ENCODE measurements at places on chromosomes 3 and 15.

GRCh38 chr3:52083556-52084087 is 27.3 kb upstream of the DUSP7 start:
- DNase-seq, result no peak

DNA sequence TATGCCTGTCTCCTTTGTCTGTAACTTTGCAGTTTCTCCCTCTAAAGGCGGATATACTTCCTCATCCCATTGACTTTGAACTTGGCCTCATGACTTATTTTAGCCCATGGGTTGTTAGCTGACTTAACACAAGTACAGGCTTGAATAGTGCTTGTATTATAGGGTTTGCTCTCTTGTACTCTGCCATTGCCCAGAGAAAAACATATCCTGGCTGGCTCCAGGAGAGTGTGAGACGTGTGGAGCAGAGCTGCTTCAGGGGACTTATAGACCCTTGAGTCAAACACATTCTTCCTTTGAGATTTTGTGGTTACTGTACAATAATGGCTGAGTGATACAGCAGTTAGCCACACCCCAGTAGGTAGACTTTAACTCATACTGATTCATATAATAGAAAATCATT is 124.0 kb downstream of the RAP2B start:
- DNase-seq, result no peak

GRCh38 chr3:22471557-22471956 is 720.5 kb upstream of the ZNF385D start:
- no peak for DNase-seq

GRCh38 chr3:30779686-30780287 is 114.7 kb downstream of the GADL1 start:
- DNase-seq, result peak; percentile 16

DNA sequence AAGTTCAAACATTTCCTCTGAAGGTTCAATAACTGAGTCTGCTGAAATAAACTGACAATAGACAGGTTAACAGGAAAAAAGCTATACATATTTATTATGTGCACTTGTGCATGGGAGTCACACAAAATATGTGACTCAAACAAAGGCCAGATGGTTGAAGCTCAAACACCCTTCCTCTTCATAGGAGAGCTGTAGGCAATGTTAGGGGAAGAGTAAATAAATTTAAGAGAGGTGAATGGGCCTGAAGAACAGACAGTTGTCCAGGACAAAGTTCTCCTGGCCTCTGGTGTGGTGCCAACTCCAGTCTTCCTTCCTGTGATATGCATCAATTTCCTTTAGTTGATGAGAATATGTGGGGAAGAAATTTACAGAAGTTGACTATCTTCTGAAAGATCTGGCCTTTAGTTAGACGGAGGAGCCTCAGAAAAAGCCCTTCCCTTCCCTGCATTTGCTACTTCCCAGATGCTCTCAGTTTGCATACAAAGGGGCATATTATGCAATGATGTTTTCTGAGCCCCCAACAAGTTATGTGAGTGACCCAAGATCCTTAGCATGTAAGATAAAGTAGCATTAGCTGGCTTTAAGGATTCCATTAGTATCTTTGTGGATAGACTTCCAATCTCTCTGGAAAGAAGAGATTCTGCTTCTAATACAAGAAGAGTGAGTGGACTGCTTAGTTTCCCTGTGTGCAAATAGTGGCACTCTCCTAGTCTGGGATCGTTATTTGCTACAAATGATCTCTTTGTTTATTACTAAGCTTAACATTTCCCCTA is 96.4 kb upstream of the IGSF10 start:
- no peak for DNase-seq

DNA sequence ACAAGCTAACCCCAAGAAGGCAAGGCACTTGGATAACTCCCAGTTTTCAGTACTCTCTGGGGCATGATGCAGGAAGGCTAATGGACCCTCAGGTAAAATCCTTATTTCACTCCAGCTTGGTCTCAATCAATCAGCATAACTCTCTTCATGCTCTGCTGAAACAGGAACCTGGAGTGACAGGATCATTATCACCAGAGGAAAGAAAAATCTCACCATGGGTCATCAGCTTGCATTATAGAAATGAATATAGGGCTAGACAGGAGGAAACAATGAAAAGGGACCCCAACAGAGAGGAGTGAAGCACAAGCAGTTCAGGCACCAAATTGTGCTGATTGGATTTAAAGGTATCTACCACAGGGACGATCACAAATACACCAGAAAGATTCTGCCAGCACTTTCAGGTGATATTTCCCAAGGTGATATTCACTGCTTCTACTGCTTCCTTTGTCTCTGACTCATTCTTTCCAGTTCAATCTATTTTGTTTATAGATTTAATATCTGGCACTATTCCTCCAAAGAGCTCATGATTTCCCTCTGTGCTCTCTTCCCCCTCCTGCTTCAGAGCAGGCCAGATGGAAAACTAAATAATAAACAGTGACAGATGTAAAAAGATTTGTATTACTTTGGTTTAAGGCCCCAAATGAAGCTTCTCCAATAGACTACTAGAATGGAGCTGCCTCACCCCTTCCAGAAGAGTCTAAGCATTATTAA is 22.9 kb upstream of the THUMPD3 start:
- DNase-seq, result peak; percentile 12

- no peak for DNase-seq
Measured at GRCh38 chr15:45107941-45108630, 5.9 kb downstream of the DUOX2 start.

DNA sequence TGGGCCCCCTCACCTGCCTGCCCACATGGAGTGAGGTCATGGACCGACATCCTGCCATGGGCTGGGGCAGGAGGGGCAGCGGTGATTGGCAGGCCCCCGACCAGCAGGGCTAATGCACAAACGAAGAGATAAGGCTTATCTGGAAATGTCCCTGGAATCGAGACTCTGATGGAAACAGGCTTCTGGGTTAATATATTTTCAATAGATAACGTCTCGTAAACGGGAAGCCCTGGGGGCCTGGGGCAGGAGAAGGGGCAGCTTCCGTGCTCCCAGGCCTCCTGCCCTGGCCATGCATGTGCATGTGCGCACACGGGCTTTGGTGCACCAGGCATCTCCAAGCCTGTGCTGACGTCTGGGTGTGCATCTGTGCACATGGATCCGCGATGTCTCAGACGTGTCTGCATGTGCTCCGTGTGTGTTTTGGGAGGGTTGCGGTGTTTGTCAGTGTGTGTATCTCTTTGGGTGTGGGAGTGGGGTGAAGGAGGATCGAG is 55.1 kb downstream of the DNAJB8 start:
- DNase-seq, result no peak

All from HCT116 (cell line).